ENCODE measurements at places on chromosomes 4 and X.

- DNase-seq: no peak
These were observed 137.2 kb upstream of the ESX1 start for GRCh38 chrX:104391906-104392305.

GRCh38 chr4:140720387-140721304 is 35.5 kb downstream of the TBC1D9 start:
- no peak for DNase-seq

- DNase-seq: no peak
These were observed 98.9 kb upstream of the SH3RF1 start for GRCh38 chr4:169369634-169370033.

DNA sequence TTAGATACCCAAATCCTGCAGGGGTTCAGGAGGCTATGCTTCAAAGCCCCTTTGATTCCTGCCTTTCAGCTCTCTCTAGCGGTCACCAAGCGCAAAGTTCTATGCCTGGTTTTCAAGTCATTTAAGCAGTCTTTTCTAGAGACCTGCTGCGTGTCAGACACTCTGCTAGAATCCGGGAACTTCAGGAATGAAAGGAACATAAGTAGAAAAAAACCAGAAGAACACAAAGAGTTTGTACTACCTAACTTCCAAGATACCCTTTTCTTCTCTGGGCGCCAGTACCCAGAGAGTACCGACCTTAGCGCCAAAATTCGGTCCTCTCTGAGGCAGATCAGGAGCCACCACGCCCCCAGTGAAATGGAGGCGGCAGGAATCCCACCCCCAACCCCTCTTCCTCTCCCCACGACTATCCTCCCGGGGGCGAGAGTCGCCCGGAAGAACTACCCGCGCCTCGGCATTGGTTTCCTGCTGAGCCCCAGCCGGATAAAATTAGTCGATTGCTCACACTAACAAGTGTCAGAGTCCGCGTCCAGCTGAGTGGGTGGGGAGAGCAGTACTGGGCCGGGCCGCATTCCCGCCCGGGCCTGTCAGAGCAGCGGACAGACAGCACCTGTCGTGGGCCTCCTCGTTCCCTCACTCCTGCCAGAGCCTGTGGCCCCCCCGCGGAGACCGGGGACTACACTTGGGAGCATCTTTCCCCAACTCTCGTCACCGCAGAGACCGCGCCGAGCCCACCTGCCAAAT is 78.8 kb downstream of the RLIM start:
- peak; percentile 29 for DNase-seq

DNA sequence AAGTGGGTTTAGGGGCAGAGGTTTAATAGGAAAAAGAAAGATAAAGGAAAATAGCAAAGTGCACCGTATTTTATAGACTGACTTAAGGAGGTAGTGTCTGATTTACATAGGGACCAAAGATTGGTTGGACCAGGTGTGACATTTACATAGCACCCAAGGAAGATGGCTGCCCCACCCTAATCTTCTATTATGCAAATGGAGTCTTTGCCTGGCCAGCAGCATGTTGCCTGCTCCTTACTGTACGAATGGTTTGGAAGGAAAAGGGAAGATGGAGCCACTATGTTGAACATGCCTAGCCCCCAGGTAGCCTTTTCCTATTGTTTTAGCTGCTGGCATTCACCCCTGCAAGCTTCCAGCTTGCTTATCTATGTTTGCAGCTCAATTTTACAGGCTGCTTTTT is 146.2 kb upstream of the PDE5A start:
- DNase-seq: no peak

- DNase-seq: no peak
These were observed 325.0 kb downstream of the PCDH7 start for GRCh38 chr4:31045151-31045550.

- no peak for DNase-seq
These were observed 269.8 kb downstream of the BCOR start for GRCh38 chrX:39827951-39828350.

DNA sequence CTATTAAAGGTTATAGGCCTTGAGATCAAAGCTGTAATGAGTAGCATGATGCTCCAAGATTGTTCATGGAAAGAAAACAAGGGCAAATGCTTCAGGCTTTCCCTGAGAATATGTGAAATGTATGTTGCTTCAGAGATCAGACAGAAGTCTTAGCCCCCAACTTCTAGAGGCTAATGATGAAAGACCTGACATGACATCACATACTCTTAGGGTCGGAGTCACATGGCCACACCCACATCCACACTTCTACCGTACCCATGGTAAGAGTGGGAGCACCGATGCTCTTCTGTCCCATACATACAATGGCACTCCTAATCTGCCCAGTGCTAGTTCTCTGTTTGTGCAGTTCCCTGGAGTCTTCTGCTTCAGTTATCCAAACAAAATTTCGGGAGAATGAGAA is 111.9 kb upstream of the ACSL4 start:
- no peak for DNase-seq

DNA sequence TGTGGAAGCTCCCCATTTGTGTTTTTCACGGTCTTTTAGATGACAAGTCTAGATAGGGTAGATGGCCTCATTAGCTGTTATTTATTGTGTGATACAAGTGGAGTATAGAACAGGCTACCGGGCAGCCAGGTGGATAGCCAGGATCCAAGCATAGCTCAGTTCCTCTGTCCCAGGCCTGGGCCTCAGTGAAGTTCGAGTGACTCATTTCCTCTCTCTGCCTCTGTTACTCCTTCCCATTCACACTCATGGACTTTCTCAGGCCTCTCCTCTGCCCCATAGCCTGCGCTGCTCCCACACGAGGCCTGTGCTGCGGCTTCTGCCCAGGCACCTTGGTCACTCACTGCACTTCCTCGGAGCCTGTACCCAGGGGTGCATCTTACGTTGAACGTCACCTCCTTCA is 54.5 kb downstream of the TENM3 start:
- no peak for DNase-seq

DNA sequence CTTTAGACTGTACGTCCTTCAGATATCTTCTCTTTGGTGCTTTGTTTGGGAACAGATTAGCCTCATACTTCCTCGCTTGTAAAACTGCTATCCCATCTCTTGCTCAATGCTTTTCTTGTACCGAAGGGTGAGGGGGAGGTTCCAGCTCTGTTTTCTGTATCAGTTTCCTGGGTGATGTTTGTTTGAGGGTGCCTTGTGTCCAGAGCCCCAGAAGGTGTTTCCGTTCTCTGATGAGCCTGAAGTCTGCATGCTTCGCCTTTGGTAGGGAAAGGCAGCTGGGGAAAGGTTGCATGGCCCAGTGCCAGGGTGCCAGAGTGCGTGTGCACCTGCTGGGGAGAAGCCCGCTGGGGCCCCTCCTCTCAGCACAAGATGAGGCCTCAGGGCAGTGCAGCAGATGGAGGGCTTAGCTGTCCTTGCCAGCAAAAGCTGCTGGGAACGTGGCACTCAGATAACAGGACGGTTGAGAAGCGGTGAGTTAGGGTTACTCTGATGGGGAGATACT is 73.7 kb downstream of the TBL1X start:
- DNase-seq: no peak

DNA sequence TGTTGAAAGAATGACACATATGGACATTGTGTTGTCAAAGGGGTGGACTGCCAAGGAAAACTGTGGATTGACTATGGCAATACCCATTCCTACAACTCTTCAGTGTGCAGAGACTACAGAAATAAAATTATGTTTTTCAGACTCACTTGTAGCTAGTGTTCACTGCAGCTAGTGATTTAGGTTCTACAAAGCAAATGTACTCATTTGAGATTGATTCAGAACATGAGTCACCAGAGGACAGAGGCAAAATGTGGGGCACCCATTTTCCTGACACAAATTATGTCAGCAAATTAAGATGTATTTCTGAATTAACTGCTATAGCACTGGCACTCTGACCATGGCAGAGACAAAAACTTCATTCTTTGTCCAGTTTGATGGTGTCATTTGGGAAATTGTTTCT is 40.7 kb downstream of the SPCS3 start:
- DNase-seq: no peak

DNA sequence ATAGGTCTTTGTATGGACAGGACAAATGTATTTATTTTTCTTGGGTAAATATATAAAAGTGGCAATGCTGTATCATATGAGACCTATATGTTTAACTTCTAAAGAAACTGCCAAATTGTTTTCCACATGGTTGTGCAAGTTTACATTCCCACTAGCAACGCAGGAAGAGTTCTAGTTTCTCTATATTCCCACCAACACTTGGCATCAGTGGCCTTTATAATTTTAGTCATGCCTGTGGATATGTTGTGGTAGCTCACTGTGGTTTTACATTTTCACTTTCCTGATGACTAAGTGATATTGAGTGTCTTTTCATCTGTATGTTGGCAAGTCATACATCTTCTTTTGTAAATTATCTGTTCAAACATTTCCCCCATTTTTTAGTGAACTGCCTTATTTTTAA is 126.0 kb downstream of the EMCN start:
- DNase-seq: no peak

- DNase-seq: no peak
These were observed 109.4 kb downstream of the GPR143 start for GRCh38 chrX:9656277-9656676.

DNA sequence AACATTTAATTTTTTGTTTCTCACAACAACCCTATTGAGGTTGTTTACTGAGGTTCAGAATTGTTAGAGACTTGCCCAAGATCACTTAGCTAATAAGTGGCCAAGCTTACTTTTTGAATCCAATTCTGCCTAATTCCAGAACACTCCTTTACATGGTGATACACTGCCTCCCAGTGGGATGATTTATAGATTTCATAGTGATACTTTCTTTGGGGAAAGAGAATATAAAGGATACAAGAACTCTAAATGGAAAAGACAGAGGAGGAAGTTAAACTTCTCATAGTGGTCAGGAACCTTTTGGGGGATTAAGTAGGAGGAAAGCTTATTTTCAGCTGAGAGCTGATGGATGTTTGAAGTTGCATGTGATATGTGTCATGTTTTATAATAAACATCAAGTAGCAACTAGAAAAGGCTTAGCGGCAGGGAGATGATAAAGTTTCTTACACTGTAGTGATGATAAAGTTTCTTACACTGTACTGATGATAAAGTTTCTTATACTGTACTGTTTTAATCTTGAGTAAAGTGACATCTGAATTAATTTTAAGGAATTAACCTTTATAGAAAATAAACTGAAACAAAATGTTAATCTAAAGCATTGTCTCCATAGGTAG is 15.3 kb downstream of the STAG2 start:
- no peak for DNase-seq

GRCh38 chrX:39506131-39506530 is 591.6 kb downstream of the BCOR start:
- no peak for DNase-seq

GRCh38 chr4:126061655-126062054 is 746.9 kb downstream of the FAT4 start:
- DNase-seq: no peak

- DNase-seq: no peak
These were observed 21.1 kb downstream of the VSIG4 start for GRCh38 chrX:66018585-66019309.

- no peak for DNase-seq
These were observed 51.7 kb upstream of the PJA1 start for GRCh38 chrX:69216911-69217310.

GRCh38 chrX:97740044-97740443 is 856.3 kb downstream of the RPA4 start:
- no peak for DNase-seq

DNA sequence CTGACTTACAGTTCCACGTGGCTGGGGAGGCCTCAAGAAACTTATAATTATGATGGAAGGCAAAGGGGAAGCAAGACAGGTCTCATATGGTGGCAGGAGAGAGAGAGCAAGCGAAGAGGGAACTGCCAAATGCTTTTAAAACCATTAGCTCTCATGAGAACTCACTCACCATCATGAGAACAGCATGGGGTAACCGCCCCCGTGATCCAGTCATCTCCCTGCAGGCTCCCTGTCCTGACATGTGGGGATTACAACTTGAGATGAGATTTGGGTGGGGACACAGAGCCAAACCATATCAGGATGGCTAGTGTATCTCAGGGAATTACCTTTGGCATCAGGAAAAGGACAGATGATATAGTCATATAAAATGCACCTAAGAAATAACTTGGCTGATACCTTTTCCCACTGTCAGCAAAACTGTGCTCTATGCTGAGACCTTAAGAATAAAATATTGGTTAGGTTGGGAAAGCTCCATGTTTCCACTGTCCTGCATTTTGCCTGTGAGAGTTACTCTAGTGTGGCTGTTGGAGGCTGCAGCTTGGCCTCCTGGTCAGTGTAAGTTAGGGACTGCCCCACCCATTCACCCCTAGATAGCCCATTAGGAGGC is 110.3 kb downstream of the UCHL1 start:
- DNase-seq: no peak

GRCh38 chrX:110836451-110836850 is 40.8 kb upstream of the CHRDL1 start:
- no peak for DNase-seq

GRCh38 chr4:4860600-4861389 is 1.3 kb downstream of the MSX1 start:
- DNase-seq: no peak

DNA sequence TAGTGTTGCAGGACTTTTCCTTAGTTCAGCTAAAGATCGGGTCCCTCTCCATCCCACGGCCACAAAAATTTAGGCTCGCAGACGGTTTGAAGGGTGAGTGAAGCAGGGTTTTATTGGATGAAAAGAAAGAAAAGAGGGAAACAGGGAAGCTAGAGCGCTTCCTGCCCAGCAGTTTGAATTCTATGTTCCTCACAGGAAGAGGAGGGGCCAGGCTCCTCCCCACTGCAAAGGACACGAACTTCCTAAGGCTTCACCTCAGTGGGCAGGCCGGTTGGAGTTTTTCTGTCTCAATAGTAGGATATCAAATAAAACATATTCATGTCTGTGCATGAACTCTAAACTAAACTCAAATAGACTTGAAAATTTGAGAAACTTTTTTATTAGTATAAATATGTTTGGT is 27.4 kb downstream of the DAPP1 start:
- DNase-seq: no peak

DNA sequence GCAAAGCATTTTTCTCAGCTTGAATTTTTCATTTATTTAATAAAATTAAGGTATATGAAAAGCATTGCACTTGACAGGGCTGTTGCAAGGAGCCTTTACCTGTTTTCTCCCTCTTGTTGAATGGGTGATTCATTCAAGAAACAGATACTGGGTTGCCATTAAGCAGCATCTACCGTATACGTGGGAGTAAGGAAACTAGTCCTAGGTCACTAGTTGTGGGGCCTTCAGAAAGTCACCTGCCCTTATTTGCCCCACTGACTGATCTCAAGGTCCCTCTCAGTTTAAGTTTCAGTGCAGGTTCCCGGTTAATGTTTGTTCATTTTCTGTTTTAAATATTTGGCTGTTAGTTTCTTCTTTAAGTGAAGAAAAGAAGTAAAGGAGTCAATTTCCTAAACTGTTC is 34.0 kb downstream of the LHFPL1 start:
- no peak for DNase-seq

DNA sequence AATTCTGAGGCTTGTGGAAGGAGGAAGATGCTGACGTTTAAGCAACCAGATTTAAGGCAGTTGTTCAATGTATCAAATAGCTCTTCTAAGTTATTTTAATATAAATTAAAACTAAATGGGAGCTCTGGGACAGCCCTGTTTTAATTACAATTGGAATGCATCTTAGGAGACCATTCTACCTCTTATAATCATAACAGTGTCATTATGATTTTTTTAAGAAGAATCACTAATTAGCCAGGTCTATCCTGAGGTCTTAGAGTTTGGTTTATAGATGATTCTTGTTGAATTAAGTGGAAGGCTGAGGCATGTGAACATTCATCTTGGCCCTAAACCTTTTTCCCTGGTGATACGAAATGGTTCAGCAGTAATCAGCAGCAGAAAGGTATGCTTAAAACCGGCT is 113.4 kb downstream of the CEP135 start:
- no peak for DNase-seq

GRCh38 chrX:111244235-111244750 is 26.0 kb downstream of the CAPN6 start:
- no peak for DNase-seq

- DNase-seq: no peak
These were observed 4.0 kb downstream of the MAGEB2 start for GRCh38 chrX:30219372-30219771.

GRCh38 chr4:171256223-171256622 is 557.0 kb upstream of the GALNTL6 start:
- DNase-seq: no peak
